ENCODE measurements at places on chromosomes 1 and 21.

GRCh38 chr1:10815858-10816195 lies 19.4 kb upstream of the CASZ1 start:
- no peak for DNase-seq

- DNase-seq = peak; percentile 65
Measured at GRCh38 chr1:26307363-26307781, 936 bp upstream of the UBXN11 start.

DNA sequence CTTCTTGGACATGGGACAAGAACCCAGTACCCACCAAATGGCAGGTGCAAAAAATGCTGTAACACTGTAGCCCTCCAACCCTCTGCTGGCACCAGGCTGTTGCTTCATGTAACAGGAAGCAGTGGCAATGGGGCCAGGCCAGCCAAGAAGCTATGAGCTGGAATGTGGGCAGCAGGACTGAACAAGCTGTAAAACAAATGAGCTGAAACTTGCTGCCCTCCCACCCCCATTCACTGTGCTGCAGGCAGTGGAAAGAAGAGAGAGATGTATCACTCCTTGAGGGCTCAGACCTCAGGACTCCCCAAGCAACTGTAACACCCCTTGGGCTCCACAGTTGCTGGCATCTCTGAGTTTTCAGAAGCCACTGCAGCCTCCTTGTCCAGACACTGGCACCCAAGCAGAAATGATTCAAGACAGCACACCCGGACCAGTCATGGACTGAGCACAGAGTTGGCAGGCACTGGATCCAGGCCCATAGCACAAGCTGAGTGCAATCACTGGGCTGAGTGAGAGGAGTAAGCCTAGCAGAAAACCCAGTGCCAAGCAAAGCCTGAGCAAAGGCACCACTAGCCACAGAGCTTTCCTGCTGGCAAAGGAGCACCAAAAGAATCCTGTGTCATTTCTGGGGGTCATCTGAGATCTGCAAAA lies 321.4 kb upstream of the CXADR start:
- DNase-seq = no peak

GRCh38 chr1:98355656-98356383 lies 305.7 kb upstream of the SNX7 start:
- no peak for DNase-seq

- DNase-seq = no peak
Measured at GRCh38 chr1:97350662-97351061, 570.2 kb downstream of the DPYD start.

DNA sequence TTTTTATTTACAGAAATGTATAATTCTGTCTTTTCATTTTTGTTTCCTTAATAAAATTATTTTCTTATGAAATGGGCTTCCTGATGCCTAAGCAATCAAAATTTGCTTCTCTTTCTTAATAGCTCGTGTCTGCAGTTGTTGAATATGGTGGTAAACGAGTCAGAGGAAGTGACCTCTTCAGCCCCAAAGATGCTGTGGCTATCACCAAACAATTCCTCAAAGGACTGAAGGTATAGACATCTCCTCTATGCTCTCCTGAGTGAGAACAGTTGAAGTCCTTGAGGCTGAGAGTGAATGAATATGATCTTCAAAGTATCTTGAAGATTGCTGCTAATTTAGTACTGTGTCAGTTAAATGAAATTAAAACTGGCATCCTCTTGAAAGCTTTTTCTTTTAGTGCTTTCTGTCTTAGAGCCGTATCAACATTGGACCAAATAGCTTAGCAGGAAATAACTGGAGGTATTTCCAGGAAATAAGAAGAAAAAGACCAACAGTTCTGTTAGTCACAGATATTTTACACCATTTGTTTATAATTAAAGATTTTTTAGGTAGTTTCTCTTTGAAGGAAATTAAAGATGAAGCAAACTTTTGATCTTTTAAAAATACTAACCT lies 24.7 kb downstream of the VPS45 start:
- no peak for DNase-seq

GRCh38 chr21:42075686-42076471 lies 4.8 kb downstream of the UMODL1 start:
- DNase-seq = no peak

DNA sequence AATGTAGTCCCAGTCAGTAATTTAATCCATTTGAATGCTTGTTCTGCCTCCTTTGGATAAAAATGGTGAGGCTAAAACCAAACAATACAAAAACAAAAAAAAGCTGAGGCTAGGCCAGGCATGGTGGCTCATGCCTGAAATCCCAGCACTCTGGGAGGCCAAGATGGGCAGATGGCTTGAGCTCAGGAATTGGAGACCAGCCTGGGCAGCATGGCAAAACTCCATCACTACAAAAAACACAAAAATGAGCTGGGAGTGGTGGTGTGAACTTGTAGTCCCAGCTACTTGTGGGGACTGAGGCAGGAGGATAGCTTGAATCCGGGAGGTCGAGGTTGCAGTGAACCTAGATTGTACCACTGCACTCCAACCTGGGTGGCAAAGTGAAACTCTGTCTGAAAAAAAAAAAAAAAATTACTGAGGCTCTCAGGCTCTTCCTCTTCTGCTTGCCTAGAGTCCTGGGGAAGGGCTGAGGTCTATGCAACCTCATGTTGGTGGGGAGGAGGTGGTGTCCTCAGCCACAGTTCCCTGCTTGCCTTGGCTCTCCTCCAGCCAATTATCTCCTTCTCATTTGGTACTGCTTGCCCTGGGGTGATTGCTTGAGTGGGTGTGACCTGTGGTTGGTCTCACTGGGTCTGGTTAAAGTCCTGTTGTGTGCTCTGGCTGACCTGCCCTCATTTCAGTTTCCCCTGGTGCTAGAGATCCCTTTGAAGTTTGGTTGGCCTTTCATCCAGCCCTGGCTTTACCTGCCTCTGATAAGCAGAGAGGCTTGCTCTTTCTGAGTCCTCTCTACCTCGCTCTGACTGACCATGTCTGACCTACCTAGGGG lies 20.9 kb downstream of the S1PR1 start:
- DNase-seq = peak; percentile 53

- no peak for DNase-seq
Measured at GRCh38 chr1:226821719-226822085, 48.7 kb upstream of the PSEN2 start.

- DNase-seq = no peak
Measured at GRCh38 chr1:24052220-24052619, 59.7 kb downstream of the MYOM3 start.

- no peak for DNase-seq
Measured at GRCh38 chr1:192952646-192953045, 106.5 kb downstream of the UCHL5 start.

DNA sequence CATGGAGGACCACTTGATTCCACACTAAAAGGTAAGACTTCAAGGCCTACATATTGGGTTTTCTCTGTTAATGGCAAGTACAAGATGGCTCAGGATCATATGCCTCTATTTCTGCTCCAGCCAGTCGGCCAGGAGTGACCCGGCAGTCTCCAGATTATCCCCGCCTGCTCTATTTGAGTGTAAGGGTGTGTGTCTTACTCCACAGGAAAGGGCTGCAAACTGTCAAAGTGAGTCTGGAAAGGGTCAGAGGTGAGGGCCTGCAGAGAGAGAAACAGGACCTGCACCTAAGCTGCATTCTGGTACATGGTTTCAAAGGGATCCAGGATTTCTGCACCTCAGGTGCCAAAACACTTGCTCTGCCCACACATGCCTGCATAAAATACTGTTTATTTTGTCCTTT lies 9.2 kb downstream of the ZNF692 start:
- DNase-seq = no peak

GRCh38 chr1:231072041-231072440 lies 32.0 kb upstream of the FAM89A start:
- no peak for DNase-seq

DNA sequence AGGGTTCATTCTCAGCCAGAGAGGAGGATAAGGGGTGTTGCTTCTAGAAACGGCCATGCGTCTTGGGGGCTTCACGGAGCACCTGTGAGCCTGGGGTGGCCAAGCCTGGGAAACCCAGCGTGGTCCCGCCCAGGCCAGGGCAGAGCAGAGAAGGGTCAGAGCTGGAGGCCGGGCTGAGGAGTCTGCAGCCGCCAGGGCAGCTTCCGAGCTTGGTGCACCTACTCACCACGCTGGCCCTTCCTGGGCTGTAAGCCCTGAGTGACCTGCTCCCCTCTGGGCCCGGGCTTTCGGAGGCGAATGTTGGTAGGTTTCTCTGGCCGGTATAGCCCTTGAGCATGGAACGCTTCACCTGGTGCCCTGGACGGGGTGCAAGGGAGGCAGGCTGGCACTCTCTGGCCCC lies 169.8 kb upstream of the ARHGEF16 start:
- DNase-seq = no peak

All from central memory CD4-positive, alpha-beta T cell (primary cell).